ENCODE measurements at places on chromosomes 11 and 22. TPM values are rescaled to one million over a fixed set of nuclear protein-coding genes. Genes with fewer than 3 reads are reported as not detected.

DNA sequence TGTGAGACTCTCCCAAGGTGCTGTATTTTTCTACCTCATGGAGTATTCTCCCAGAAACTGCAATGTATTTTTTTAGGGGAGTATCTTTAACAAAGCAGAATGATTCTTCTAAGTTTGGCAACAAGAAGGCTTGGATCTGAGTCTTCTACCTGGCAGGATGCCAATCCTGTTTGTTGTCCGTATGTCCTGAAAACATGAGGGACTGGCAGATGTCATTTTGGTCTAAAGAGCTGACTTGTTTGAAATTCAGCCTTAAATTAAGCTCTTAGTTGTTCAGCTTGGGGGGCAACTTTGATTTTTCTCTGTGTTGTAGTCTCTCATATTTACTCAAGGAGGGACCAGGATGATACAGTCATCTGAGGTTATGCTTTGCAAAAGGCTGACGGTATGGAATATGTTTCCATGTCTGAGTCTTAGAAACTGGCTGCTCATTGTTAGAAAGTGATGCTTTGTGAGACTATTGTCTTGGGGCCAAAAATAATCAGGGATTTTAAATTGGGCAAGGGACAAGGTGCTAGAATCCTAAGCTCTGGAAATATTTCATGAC, 9.3 kb downstream of the MRPL16 start:
- no peak for DNase-seq

BTG4 gene
- not detected for polyA plus RNA-seq

DNA sequence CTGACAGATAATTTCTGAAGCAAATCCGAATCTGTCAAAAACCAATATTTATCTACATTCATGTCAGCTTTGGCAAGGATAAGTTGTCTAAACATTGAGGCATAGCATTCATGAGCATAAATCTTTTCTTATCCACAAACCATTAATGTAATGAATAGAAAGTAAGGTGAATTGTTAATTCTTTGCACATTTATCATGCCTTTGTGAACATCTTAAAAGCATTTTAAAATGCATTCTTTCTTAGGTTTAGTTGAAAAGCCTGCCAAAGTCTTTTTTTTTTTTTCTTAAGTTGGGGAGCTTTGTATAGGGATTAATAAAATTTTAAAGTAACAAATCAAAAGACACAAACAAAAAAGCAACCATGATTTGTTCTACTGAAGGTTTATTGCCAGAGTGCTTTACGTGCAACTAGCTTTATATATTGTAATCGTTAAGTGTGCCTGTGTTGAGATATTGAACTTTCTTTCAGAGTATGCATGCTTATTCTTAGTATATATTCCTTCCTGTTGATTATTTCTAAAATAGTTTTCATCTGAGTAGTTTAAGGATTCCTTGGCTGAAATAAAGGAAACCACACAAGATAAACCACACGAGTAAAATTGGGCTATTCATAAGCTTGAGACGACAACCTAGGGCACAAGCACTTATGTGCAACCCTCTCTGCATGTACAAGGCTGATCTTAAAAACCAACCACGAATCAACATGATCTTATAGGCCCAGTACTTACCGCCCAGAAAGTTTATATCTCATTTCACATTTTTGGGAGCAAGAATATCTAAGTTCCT, 1110.9 kb upstream of the CNTN5 start:
- no peak for DNase-seq

- DNase-seq: no peak
Observed at GRCh38 chr22:19514831-19515565, 9.2 kb downstream of the CLDN5 start.

DNA sequence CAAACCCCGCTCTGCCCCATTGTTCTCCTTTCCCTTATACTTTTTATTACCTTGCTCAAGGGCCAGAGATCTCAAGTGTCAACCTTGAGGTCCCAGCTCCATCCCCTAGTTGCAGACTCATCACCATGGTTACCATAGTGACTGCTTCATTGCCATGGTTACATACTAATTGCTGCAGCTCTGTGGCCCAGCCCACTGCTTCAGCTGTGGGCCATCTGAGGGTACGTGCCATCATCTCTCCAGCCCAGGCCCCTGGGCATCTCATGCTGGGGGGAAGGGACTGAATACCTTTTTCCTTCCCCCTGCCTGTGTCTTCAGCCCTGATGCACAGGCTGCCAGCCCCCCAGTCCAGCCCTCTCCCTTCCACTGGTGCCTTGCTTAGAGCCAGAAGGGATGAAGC, 22.2 kb downstream of the TREH start:
- no peak for DNase-seq

DNA sequence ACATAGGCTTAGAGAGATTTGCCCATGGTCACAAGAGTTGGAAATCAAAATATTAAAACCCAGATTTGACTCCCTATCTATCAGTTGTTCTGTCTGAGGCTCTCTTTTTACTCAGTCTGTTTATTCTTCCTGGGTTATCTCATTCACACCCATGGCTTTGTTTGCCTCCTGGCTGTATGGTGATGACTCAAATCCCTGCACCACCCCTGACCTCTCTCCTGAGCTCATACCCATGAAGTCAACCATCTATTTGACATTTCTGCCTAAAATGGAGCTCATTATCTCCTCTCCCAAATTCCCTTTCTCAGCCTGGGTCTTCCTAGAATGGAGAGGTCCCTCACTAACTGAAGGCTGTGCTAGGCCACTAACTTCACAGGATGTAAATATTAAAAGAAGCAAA, 27.8 kb upstream of the CCDC134 start:
- no peak for DNase-seq

GRCh38 chr11:59053387-59053786, 32.7 kb upstream of the GLYATL1B start:
- peak; percentile 77 for DNase-seq

LGR4 gene
- 1.9 TPM for polyA plus RNA-seq

OSM gene
- 9.6 TPM for polyA plus RNA-seq

C11orf42 gene
- not detected for polyA plus RNA-seq

DNA sequence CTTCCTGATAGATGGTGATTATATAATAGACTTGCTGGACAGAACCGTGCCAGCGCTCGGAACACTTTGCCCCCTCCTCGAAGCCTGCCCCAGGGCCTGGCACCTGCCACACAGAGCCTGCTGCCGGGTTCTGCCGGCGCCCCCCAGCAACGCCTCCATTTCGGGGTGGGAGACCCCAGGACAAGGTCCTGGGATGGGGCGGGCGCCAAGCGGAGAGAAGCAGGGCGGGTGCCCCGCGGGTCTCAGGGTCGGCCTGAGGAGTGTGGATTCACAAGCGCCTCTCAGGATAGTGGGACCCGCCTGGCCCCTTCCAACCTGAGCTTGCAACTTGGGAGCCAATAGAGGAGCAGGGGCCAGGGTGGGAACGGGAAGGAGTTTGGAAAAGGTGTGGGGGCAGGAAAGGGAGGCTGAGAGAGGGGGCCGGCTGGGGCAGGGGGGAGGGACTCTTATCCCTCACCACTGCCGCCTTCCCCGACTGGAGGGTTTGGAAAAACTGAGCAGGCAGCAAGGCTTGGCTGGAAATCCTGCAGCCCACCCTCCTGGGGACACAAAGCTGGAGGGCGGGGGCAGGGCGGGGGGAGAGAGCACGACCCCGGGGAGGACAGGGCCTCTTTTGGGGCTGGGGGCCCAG, 3.3 kb upstream of the BCL9L start:
- no peak for DNase-seq

GRCh38 chr11:115334932-115335788, 169.1 kb downstream of the CADM1 start:
- DNase-seq: peak; percentile 16

IFTAP gene
- polyA plus RNA-seq: 0.31 TPM

DNA sequence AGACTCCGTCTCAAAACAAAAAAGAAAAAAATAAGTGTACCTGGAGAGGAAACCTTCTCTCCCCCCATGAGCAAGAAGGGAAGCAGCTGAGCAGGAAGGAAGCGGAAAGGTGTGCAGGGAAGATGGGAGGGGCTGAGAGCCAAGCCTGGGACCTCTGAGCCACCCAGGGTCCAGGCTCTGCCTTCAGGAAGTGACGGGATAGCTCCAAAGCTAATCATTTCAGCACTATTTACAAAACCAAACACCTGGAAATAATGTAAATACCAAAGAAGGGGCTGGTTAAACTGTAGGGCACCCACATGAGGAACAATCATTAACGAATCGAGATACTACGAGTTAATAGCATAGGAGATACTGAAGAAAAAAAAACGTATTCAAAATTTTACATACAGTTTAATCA, 27.9 kb downstream of the ARRB1 start:
- no peak for DNase-seq

DNA sequence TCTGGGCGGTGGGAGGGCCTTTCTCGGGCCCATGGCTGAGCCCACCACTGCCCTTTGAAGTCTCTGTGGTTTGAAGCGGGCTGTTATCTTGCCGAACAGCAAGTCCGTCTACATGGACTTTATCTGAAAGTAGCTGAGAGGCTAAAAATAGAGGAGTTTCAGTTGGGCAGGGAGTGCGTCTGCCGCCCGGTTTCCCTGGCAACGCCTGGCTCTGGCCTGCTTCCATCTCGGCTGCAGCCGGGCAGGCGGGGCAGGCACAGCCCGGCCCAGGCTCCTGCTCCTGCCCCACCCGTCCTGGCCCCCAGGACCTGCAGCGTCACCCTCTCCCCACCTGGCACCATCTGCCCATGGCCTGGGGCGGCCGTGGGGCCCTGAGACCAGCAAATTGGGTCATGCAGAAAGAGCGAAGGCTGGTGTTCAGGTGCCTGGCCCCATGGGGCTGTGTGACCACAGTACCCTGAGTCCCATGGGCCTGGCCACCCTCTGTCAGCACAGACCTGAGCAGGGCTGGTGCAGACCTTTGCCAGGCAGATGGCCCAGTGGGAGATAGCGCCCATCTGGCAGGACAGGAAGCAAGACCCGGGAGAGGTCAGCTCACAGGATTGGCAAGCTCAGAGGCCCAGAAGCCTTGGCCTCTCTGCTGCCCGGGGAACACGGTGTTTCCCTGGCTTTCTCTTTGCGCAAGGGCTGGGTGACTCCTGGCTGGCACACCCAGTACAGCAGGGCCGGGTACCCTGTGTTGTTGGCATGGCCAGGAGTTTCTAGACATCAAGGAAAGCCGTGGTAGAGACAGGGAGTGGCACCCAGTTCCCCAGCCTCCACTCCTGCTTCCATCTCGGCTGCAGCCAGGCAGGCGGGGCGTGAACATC, 79.1 kb upstream of the KCNQ1OT1 start:
- no peak for DNase-seq

FREY1 gene
- 1.7 TPM for polyA plus RNA-seq

DNA sequence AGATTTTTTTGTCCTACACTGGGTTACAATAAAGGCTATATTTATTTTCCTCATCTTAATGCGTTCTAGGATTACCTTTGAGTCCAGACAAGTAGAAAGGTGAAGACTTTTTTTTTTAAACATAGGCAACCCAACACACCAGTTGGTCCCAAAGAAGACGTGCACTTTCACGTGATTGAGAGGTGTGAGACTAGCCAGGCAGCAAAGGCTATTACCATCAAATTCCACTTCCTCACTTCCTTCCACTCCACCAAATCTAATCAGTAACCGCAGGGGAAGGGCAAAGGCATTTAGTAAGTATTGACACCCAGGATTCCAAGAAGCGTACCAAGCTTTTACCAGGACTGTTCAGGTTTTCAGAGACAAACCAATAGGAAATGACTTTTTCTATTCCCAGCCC, 109.3 kb downstream of the APIP start:
- DNase-seq: no peak

HEPN1 gene
- not detected for polyA plus RNA-seq

- no peak for DNase-seq
Observed at GRCh38 chr11:41382927-41383326, 76.5 kb downstream of the LRRC4C start.

DNA sequence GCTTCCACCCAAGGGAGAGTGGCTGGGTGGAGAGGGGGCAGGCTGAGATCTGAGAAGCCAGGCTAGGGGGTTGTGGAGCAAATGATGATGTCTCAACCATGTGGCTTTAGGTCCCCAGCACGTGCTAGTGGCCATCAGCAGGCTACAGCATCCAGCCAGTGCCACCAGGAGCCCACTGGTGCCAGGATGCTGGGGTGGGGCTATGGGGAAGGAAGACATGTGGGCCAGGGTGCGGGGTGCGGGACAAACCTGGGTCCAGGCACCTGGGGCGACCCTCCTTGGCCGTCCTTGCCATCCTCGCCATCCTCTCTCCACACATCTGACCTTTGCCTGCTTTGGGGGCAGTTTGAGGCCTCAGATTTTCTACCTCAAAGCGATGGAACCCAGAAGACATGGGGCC, 104.3 kb downstream of the KCNQ1 start:
- no peak for DNase-seq

CALCA gene
- not detected for polyA plus RNA-seq

MPEG1 gene
- 27.7 TPM for polyA plus RNA-seq

- no peak for DNase-seq
Observed at GRCh38 chr11:115715251-115715770, 211.1 kb upstream of the CADM1 start.

DNA sequence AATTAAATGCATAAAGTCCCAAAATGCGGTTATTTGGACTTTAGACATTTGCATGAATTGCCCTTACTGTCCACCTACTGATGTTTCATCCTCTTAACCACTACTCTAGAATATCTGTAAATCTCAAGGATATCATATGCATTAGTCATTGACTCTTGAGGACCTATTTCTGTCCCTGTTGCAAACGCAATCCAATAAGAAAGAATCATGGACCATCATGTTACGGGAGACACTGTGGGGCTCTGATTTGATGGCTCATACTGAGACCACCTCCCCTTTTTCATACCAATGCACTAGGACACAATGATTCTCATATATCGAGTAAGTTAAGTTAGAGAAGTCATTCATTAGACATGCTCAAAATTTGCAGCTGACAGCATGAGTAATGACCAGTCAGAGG, 14.4 kb downstream of the POU2AF2 start:
- no peak for DNase-seq

OR8I2 gene
- not detected for polyA plus RNA-seq

GRCh38 chr11:70226967-70227366, 23.9 kb downstream of the FADD start:
- no peak for DNase-seq

CALCB gene
- polyA plus RNA-seq: not detected

GRCh38 chr11:11403763-11404725, 51.0 kb upstream of the CSNK2A3 start:
- DNase-seq: no peak

DNA sequence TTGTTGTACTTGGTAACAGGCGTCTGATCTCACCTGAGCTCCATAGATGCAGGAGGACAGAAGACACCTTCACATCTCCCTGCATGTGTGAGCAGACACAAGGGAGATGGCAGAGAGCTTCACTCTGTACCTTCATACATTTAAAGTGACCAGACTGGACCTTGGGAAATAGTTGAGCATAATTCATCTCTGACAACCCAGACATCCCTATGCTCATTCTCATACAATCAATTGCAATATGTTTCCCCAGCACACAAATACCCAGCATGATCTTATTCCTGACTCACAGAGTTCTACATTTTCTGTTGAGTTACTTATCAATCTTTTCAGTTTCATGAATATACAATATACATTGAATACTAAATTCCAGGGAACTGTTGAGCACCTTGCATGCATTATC, 488.2 kb upstream of the API5 start:
- no peak for DNase-seq

Data from B cell (primary cell).